ENCODE measurements at places on chromosomes 13 and 19.

DNA sequence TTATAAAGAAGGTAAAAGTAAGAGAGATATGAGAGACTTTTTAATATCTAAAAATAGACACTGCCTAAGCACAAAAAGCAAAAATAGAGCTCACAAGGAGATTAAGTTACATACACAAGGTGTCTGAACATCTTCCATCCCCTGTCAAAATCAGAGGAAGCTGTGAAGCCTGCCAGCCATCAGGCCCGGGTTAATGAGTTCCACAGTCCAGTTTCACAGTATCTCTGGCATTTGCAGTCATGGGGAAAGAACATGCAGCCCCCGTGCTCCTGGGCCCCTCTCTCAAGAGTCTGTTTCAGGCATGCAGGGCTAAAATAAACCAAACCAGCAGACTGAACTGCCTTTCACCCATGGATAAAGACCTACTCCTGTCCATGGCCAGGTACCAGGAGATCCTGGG lies 79.2 kb downstream of the TBC1D4 start:
- DNase-seq = no peak

DNA sequence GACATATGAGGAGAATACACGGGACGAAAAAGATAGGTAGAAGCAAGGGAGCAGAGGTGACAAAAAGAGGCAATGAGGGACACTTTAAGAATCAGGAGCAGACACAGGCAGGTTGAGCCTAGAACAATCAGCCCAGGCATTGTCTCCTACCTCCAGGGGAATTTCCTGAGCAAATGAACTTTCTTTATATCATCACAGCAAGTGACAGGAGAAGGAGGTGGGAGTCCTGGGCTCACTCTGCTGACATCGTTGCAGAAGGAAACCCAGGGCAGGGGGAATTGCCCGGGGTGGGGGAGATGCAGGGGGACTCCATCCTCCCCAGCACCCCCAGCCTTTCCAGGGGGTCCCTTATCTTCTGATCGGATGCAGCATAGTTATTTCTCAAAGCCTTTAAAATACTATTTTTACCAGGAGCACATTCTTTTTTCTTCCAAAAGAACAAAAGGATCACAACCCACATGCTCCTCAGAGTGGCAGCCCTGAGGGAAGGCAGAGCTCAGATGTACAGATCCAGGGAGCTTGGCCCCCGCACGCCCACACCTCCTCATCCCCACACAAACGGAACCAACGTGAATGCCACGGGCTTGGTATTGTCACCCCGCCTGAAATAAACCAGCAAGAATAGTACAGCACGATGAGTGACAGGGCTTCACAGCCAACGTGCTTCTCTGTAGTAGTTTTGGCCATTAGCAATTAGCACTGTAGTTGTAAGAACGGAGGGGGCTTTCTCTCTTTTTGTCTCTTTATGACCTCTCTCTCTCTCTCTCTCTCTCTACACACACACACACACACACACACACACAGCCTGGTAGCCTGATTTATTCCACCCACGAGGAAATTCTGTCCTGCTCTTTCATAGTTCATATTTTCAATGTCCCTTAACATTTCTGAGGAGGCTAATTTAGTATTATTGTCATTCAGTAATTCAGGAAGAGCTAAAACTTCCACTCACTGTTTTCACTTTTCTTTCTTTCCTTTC lies 169.5 kb upstream of the UBL3 start:
- DNase-seq = no peak

DNA sequence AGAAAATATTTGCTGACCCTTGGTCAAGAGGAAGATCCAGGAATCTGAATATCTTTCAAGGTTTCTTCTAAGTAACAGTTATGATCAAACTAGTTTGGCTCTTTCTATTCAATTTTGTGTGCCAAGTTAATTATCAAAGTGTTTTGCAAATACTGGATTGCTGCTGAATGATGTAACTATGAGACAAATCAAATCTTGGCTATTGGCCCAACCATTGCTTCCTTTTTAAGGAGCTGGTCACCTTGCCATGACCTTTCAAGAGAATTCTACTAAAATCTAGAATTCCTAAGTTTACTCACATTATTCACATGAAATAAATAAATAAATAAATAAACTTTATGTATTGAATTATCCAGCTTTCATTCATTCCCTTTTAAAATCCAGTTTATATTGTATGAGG lies 371.8 kb downstream of the SLITRK6 start:
- peak; percentile 1 for DNase-seq

DNA sequence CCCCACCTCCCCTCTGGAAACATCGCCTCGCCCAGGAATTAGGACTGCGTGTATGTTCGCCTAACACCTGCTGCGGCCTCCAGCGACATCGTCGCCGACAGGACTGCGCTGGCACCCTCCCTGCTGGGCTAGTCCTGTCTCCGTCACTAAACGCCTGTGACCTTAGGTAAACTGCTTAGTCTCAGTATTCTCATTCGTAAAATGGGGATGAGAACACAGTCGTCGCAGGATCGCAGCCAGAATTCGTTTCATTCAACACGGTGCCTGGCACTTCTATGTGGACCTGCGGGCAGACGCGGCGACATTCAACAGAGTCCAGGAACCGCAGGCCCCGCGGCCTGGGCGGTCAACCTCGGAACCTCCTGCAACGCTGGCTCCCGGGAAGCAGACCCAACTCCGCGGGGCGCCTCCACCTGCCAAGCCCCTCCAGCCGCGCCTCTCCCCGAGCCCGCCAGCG lies 485 bp downstream of the CRYL1 start:
- peak; percentile 22 for DNase-seq

GRCh38 chr13:75145927-75146326 lies 336.0 kb downstream of the TBC1D4 start:
- peak; percentile 48 for DNase-seq

DNA sequence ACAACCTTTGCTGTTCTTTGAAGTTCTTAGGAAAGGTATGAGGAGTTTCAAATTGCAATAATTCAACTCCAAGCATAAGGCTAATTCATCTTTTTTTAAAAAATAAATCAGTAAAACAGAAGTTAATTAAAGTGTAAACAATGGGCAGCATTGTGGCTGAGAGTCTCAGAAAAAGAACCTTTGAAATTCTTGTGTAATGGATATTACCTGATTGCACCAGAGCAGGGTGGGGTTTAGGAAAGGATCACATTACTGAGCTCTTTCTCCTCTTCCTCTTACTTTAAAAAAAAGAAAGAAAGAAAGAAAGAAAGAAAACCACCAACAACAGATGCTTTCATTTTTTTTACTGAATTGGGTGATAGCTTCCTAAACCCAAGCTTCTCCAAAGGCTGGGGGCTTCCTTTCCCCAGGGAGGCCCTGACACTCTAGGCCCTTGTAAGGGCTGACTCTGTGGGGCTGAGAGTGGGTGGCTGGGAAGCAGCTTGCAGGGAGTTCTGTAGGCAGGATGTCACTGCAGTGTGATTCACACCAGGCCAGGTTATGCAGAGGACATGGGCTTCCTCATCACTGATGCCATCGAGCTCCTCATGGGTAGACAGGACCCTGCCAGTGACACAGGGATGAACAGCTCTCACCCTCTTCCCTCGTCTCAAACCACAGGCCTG lies 564.5 kb downstream of the FGF9 start:
- DNase-seq = no peak

- DNase-seq = no peak
Measured at GRCh38 chr13:40483601-40484000, 182.8 kb downstream of the FOXO1 start.

- DNase-seq = no peak
Measured at GRCh38 chr19:47312366-47313006, 2.8 kb downstream of the C5AR1 start.

GRCh38 chr13:113034451-113035212 lies 65.6 kb downstream of the MCF2L start:
- peak; percentile 63 for DNase-seq

GRCh38 chr13:19781526-19781925 lies 1.2 kb downstream of the PSPC1 start:
- DNase-seq = no peak

- DNase-seq = peak; percentile 27
Measured at GRCh38 chr19:3708207-3708931, at the start of gene TJP3. Gene TJP3, plus strand, starts transcription at chr19:3708384. Its CDS starts 20,049 bp downstream, at chr19:3728433.

DNA sequence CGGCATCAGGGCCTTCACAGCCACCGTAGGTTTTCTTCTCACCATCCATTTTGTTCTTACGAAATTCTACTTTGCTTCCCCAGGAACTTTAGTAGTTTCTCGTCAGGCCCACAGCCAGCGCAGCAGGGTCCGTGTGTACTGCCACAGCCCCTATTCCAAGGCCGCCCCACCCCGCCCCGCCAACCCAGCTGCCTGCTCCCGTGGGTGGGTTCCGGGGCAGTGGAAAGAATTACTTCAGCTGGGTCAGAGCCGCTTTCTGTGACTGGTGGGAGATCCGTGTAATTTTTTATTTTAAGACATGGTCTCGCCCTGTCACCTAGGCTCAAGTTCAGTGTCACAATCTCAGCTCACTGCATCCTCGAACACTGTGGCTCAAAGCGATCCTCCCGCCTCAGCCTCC lies 4.2 kb downstream of the OR7D2 start:
- DNase-seq = no peak

DNA sequence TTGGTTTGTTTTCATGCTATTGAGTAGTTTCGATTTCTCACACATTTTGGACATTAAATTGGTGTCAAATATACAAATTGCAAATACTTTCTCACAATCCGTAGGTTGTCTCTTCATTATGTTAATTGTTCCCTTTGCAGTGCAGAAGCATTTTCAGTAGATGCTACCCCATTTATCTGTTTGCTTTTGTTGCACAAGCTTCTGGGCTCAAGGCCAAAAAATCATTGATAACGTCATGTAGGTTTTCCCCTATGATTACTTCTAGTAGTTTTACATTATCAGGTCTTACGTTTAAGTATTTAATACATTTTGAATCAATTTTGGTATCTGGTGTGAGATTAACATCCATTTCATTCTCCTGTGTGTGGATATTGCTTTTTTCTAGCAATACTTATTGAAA lies 14.0 kb upstream of the ZNF347 start:
- peak; percentile 8 for DNase-seq

GRCh38 chr13:95552539-95553441 lies at the start of gene CLDN10:
Gene CLDN10, plus strand, starts transcription at chr13:95552720. Its CDS starts 34 bp downstream, at chr13:95552754.
- DNase-seq = no peak

- no peak for DNase-seq
Measured at GRCh38 chr19:29090783-29091526, 122.0 kb downstream of the UQCRFS1 start.

- no peak for DNase-seq
Measured at GRCh38 chr13:72316716-72317115, 410.7 kb downstream of the MZT1 start.

DNA sequence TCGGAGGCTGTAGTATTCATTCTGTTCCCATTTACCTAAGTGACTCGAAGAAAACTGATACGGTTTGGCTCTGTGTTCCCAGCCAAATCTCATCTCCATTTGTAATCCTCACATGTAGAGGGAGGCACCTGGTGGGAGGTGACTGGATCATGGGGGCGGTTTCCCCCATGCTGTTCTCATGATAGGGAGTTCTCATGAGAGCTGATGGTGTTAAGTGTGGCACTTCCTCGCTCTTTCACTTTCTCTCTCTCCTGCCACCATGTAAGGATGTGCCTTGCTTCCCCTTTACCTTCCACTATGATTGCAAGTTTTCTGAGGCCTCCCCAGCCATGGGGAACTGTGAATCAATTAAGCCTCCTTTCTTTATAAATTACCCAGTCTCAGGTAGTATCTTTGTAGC lies 23.5 kb downstream of the SLAIN1 start:
- no peak for DNase-seq

GRCh38 chr19:19192910-19193423 lies 909 bp downstream of the RFXANK start:
- no peak for DNase-seq

GRCh38 chr13:110388108-110388943 lies 81.2 kb downstream of the COL4A2 start:
- peak; percentile 95 for DNase-seq

DNA sequence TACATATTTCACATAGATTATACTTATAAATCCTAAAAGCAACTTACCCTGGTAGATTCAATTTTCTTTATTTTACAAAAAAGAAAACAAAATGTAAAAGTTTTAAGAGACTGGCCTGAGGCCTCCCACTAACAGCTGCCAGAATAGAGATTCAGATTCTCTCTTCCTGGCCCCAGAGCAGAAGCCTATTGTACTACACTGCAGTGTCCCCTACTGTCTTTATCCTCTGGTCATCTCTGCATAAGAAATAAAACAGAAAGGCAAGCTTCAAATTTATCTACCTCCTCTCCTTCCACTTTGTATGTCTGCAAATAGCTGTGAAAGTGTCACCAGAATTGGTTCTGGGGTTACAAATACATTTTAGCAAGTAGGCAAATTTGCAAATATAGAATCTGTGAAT lies 1004.1 kb upstream of the PCDH9 start:
- DNase-seq = no peak

DNA sequence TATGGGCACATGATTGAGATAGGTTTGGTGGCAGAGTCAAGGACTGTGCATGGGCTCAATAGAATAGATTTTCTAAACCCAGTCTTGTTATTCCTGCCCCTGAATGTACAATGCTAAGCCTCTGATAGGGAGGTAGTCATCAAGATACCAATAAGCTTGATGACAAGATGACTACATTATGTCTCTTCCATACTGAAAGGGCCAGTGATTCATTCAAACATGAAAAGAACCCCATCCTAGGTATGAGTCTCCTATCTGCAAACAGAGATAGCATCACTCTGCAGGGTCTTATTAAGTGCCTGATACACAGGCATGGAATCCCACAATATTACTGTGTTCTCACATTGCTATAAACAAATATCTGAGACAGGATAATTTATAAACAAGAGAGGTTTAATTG lies 40.3 kb upstream of the UFM1 start:
- DNase-seq = no peak

DNA sequence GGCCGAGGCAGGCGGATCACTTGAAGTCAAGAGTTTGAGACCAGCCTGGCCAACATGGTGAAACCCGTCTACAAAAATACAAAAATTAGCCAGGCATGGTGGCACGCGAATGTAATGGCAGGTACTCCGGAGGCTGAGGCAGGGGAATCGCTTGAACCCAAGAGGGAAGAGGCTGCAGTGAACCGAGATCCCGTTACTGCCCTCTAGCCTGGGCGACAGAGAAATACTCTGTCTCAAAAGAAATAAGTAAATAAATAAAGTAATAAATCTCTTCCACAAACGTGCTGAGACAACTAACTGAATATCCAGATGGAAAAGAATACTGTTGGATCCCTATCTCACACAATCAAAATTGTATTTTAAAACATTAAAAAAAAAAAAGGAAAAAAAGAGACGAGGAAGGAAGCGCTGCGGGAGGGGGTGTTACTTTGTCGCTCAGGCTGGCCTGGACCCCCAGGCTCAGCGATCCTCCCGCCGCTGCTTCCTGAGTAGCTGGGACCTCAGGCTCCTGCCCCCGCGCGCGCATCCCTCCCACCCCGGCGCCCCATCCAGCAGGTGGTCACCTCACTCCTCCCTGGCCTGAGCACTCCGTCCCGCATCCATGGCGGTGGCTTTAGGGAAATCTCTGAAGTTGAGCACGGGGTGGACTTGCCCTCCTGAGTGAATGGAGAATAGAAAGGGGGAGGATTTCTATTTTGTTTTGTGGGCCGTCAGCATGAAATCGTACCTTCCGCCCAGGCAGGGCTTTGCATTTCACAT lies 628 bp upstream of the ZNF813 start:
- no peak for DNase-seq

All from EH (cell line).